ENCODE measurements at places on chromosomes 5 and 9.

DNA sequence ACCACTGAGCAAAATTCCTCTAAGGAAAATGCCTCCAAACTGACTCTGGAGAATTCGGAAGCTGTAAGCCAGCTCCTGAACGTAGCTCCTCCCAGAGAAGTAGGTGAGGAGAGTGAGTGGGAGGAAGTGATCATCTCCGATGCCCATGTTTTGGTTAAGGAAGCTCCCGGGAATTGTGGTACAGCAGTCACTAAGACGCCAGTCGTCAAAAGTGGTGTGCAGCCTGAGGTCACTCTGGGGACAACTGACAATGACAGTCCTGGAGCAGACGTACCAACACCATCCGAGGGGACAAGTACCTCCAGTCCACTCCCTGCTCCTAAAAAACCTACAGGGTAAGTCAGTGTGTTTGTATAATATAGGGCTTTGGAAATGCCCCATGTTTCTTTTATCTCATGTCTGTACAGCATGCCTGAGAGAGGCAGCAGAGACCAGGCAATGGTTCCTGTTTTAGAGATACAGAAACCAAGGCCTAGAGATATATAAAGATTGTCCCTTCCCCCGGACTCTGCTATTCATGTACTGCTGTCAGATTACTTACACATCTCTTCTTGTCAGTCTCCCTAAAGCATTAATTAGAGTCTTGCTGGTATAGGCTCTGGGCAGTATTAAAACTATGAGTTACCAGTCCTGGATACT lies 23.9 kb downstream of the HMGXB3 start:
- no peak for DNase-seq

DNA sequence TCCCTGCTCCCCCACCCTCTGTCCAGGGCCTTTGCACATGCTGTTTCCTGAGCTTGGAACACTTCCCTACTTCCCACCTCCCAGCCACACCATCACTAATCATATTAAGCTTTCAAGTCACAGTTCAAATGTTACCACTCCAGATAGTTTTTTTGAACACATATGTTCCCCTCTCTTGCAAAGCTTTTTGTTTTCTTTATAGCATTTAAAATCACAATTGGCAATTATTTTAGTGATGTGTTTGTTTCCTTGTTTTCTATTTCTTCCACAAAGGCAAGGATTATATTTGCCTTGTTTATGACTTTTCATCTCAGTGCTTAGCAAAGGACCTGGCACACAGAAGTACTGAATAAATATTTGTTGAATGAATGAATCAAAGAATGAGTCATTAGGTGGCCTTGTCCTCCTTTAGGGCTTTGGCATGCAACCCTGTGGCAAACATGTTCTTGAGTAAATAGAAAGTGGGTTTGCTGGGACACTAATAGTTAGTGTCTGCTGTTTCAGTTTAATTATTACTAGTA lies 386.8 kb downstream of the FGF10 start:
- DNase-seq, result peak; percentile 81

DNA sequence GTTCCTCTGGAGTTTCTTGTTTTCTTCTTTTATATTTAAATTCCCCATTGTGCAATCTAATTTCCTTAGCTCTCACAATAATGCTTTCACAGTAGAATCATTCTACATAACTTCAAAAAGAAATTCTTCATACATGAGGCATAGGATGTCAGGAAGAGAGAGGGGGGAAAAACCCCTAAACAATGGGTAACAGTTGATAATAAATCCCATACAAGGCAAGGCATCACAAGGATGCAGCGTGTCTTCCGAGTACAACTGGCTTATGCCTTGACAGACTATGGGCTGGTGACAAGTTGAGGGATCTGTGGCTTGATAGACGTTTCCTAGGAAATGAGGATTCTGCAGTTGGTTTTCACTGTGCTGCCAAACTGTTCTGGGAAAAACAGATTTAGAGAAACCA lies 247.4 kb downstream of the ARL15 start:
- no peak for DNase-seq

GRCh38 chr9:79080536-79080935 lies 491.2 kb upstream of the TLE4 start:
- DNase-seq, result no peak

DNA sequence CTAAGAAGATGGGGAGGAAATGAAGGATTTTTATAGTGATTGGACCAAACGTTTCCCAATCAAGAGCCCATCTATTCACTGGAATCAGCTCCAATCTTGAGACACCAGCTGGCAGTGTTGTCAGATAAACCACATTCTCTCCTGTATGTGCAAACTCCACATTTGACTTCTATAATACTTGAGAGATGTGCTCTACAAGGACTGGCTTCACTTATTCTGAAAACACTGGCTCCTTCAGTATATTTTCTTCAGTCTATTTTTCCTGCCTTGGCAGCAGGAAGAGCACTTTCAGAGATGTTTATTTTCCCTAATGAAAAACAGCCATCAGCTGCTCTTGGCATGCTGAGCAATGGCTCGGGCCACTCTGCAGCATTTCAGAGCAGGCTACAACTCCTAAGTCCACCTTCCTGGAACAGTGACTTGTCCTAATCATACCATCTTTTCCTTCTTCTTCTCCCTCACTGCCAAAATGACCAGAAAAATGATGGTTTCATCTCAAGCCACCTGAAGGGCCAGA lies 96.9 kb upstream of the FSTL4 start:
- DNase-seq, result no peak

- no peak for DNase-seq
Measured at GRCh38 chr5:138111937-138112336, 27.3 kb downstream of the NME5 start.

DNA sequence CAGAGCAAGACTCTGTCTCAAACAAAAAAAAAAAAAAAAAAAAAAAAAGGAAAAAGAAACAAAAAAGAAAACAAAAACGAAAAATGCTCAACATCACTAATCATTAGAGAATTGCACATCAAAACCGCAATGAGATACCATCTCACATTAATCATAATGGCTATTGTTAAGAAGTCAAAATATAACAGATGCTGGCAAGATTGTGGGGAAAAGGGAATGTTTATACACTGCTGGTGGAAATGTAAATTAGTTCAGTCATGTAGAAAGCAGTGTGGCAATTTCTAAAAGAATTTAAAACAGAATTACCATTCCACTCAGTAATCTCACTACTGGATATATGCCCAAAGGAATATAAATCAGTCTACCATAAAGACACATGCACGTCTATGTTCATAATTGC lies 50.4 kb upstream of the PRR16 start:
- no peak for DNase-seq

GRCh38 chr9:116860509-116861120 lies 173.5 kb downstream of the TRIM32 start:
- peak; percentile 32 for DNase-seq

DNA sequence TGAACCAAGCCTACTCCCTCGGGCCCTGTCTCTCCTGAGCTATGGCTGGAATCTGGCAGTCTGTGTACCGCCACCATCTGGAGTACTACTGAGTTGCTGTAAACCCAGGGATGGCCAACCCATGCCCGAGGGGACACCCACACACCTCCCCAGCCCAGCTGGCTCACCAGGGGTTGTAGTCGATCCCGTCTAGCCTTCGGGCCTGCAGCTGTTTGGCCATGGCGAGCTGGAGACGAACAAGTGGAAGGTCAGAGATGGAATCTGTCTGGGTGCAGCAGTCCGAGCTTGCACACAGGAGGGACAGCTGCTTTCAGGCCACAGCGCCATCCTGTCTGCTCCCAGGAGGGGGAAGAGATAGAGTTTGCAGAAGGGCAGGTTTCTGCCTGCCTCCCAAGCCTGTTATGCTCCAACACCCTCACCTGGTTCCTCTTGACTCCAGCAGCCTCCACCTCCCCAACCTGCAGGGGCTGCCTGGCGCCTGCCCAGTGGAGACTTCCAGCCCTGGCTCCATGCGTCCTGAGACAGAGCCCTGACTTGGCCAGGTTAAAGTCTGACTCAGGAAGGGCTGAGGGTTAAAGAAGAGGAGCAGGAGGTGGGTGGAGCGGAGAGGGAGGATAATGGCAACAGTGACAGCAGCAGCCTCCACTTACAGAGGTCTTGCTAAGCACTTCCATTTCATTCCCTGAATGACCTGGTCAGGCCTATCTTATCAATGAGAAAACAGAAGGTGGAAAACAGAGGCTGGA lies 15.8 kb upstream of the SPOUT1 start:
- DNase-seq, result no peak

DNA sequence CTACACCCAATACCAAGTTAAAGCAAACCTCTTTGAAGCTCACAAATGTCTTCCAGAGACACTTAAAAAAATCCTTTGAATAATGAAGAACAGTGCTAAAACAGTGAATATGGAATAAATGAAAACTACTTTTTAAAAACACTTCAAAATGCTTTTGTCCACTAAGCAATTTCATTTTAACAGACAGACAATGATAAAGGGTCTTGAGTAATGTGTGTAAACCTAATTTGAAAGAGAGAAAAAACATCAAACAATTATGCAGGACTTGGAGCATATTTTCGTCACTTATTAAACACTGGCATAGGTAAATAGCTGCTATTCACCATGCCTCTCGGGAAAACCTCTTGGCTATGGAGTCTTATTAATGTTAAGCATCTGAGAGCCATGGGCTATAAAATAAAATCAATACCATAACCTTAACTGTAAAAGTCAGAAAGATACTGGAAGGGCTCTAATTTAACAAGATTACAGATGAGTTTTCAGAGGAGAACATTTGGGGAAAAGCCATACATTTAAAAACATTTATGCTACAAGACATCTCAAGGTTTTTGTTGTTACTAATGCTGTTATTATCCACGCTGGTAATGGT lies 177.8 kb downstream of the NFIB start:
- DNase-seq, result no peak

- no peak for DNase-seq
Measured at GRCh38 chr5:120464627-120465435, 731 bp downstream of the PRR16 start.

DNA sequence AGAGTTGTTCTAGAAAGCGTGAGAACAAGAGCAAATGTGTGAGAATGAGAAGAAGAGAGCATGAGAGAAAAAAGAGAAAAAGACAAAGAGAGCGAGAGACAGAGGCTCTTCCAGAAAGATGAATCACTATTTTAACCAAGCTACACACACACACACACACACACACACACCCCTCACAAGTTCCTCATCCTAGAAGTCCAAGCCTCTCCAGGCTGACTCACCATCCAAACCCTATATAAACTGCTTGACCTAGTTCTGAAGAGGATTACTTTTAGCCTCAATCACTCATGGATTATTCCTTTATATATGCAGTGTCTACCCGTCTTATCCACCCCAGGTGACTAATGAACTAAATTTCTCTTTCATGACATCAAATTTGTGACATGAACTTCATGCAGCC lies 37.6 kb downstream of the C9orf57 start:
- DNase-seq, result no peak

All from Panc1 (cell line).